ENCODE measurements at places on chromosomes 7 and 10. TPM values are rescaled to one million over a fixed set of nuclear protein-coding genes. Genes with fewer than 3 reads are reported as not detected.
A peak's percentile ranks its signal among the peaks of the same experiment; 100 is the strongest.

GRCh38 chr7:27434756-27435400, 192.3 kb downstream of the EVX1 start:
- H3K27ac ChIP-seq, result no peak overlapping the region
- no peaks in the 10 kb centered on the region for H3K36me3 ChIP-seq
- peaks cover 4% of the 10 kb centered on the region for H3K27me3 ChIP-seq
- DNase-seq, result no peak

DNA sequence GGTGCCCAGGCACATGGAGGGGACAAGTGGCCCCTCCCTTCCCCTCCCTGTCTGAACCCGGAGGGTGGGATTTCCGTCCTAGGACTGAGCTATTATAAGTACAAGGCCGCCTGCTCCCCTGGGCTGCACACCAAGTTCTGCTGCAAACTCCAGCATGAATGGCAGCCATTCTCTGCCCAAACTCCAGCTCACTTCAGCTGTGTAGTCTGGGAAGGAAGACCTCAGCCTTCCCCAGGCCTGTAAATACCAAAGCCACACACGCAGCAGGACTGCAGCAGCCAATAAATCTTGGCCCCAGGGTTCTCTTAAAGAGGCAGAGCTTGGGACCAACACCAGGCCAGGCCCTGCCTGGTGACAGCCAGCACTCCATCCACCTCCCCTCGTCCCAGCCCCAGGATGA, 291.3 kb upstream of the ZMIZ1 start:
- no peak for DNase-seq
- H3K27ac ChIP-seq, result no peak overlapping the region
- H3K36me3 ChIP-seq, result no peaks in the 10 kb centered on the region
- H3K4me3 ChIP-seq, result no peak overlapping the region

- no peak overlapping the region for H3K27ac ChIP-seq
- H3K27me3 ChIP-seq, result no peaks in the 10 kb centered on the region
- no peak overlapping the region for H3K4me3 ChIP-seq
- H3K4me1 ChIP-seq, result no peaks in the 10 kb centered on the region
- DNase-seq, result no peak
Measured at GRCh38 chr10:49666685-49667084, 12.8 kb upstream of the C10orf53 start.

GRCh38 chr10:87092861-87093631, 1.6 kb downstream of the GLUD1 start:
- H3K36me3 ChIP-seq, result peaks cover 4% of the 10 kb centered on the region
- H3K27me3 ChIP-seq, result peaks cover 10% of the 10 kb centered on the region
- H3K4me3 ChIP-seq, result peak overlapping the region; percentile 97
- peaks cover 28% of the 10 kb centered on the region for H3K4me1 ChIP-seq
- H3K27ac ChIP-seq, result peak overlapping the region; percentile 82

DNA sequence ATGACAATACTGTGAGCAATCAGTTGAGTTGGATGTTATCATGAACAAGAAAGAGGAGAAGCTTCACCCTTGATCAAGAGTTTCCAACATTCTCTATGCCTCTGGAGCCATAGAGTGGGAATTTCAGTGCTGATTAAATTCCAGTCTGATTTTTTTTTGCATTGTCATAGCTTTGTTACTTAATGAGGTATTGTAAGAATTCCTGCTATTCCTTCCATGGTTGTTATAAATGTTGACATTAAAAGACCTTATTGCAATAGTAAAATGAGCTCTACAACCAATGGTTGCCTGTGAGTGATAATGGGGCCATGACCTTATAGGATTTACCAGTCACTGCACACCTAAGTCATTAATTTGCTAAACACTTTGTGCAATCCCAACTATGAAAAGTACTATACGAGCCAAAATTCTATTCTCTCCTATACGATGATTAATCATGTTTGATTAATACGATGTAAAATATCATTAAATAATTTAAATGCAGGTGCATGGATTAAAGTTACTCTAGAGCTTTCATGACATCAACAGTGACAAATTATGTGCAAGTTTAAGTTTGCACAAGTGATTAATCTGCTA, 353.2 kb upstream of the KLF6 start:
- H3K27ac ChIP-seq, result no peak overlapping the region
- peaks cover 3% of the 10 kb centered on the region for H3K4me1 ChIP-seq

GRCh38 chr7:64685741-64686140, 19.8 kb downstream of the ZNF107 start:
- no peak overlapping the region for H3K27ac ChIP-seq
- peaks cover 3% of the 10 kb centered on the region for H3K27me3 ChIP-seq
- no peak for DNase-seq

- no peaks in the 10 kb centered on the region for H3K27me3 ChIP-seq
- H3K36me3 ChIP-seq, result no peaks in the 10 kb centered on the region
- H3K4me3 ChIP-seq, result no peak overlapping the region
- DNase-seq, result no peak
Measured at GRCh38 chr7:104366390-104366789, 38.0 kb downstream of the LHFPL3 start.

DNA sequence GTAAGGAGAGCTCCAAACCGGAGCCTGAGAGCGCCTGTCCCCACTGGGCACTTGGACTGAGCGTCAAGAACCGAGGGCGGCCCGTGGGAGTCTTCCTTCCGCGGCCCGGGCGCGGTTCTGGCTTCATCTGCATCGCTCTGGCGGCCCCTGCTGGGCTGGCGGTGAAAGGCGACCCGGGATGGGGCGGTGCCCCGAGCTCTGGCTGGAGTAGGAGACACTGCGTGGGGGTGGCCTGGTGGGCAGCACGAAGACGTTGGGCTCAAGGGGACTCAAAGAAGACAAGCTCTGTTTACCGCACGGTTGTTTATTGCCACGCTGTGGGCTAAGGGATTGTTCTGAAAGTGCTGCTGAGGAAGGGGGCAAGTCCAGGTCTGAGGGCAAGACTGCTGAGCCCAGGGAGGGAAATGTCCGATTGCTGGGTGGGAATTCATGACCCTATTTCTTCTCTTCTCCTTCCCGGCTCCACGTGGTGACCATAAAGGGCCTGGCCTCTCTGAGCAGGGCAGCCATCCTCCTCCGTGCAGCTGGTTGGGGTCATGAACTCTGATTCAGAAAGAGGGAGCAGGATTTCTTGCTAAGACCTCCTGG, 29.8 kb downstream of the PLAU start:
- H3K27ac ChIP-seq, result no peak overlapping the region
- H3K36me3 ChIP-seq, result no peaks in the 10 kb centered on the region
- no peak overlapping the region for H3K4me3 ChIP-seq
- peaks cover 6% of the 10 kb centered on the region for H3K27me3 ChIP-seq
- peak; percentile 88 for DNase-seq
- H3K4me1 ChIP-seq, result peaks cover 28% of the 10 kb centered on the region

- peaks cover 14% of the 10 kb centered on the region for H3K36me3 ChIP-seq
- H3K27me3 ChIP-seq, result no peaks in the 10 kb centered on the region
- DNase-seq, result no peak
Measured at GRCh38 chr10:11257440-11258090, 239.9 kb downstream of the CELF2 start.

GRCh38 chr10:127151981-127152699, 44.3 kb downstream of the INSYN2A start:
- no peaks in the 10 kb centered on the region for H3K36me3 ChIP-seq
- H3K27ac ChIP-seq, result no peak overlapping the region
- H3K4me1 ChIP-seq, result peaks cover 3% of the 10 kb centered on the region
- no peak for DNase-seq
- H3K27me3 ChIP-seq, result peaks cover 1% of the 10 kb centered on the region
- no peak overlapping the region for H3K4me3 ChIP-seq

DNA sequence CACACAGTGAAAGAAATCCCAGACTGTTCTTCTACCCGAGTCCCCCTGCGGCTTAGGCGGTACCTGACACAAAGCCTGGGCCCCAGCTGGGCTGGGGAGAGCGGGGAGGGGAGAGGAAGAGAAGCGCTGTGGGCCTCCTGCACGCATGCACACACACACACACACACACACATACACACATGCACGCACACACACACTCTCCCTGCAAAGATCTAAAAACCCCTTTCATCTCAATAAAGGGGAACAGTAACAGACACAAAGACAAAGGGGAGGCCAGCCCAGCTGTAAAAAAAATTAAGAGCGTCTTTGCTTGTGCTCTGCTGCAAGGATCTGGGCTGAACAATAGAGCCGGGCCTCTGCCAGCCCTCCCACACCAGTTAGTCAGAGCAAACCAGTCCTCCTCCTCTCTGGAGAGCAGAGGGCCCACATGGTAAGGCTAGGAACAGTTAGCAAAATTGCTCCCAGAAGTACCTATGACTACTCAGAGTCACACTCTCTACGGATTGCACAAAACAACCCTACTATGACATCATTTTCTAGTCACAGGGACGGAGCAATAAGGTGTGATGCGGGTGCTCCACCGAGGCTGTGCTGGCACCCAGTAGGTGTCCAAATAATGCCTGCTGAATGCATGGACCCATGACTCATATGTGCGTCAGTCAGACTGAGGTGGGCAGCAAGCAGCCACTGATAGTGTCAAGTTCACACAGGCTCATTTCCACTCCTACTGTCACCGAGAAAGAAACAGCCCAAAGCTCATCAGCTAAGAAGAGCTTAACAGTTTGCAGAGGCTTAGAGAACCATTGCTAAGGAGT, 9.2 kb downstream of the ITPRIP start:
- DNase-seq, result peak; percentile 38
- peak overlapping the region; percentile 65 for H3K4me3 ChIP-seq
- H3K4me1 ChIP-seq, result peaks cover 79% of the 10 kb centered on the region
- H3K27ac ChIP-seq, result peak overlapping the region; percentile 96
- H3K27me3 ChIP-seq, result peaks cover 21% of the 10 kb centered on the region
- H3K36me3 ChIP-seq, result peaks cover 17% of the 10 kb centered on the region

GRCh38 chr7:94012746-94013145, 8.6 kb upstream of the BET1 start:
- no peak for DNase-seq
- no peaks in the 10 kb centered on the region for H3K27me3 ChIP-seq
- H3K4me3 ChIP-seq, result no peak overlapping the region
- no peak overlapping the region for H3K27ac ChIP-seq

DNA sequence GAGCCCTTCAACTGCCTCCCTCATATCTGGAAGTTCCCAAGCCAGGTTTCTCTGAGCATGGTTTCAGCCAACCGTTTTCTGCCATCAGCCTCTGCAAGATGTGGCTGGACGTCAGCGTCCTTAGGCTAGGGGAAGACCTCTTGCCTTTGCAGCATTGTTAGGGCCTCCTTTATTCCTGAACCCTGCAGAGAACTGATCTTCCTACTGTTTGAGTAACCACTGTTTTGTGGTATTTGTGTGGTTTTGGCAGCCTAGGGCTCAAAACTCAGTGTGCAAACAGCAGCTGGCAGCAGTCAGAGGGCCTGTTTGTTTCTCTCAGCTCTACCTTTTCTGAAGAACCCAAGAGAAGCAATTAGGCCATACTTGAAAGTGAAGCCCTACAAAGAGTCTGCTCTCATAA, 83.4 kb upstream of the SEMA3E start:
- H3K27me3 ChIP-seq, result peaks cover 1% of the 10 kb centered on the region
- no peak for DNase-seq
- peaks cover 3% of the 10 kb centered on the region for H3K4me1 ChIP-seq
- H3K36me3 ChIP-seq, result no peaks in the 10 kb centered on the region
- H3K4me3 ChIP-seq, result no peak overlapping the region
- no peak overlapping the region for H3K27ac ChIP-seq

- H3K4me3 ChIP-seq, result no peak overlapping the region
- no peak for DNase-seq
- H3K27me3 ChIP-seq, result peaks cover 3% of the 10 kb centered on the region
- no peak overlapping the region for H3K27ac ChIP-seq
- no peaks in the 10 kb centered on the region for H3K4me1 ChIP-seq
- peaks cover 11% of the 10 kb centered on the region for H3K36me3 ChIP-seq
Measured at GRCh38 chr7:70640266-70640833, 491.6 kb upstream of the GALNT17 start.

- H3K4me1 ChIP-seq, result peaks cover 8% of the 10 kb centered on the region
- no peaks in the 10 kb centered on the region for H3K36me3 ChIP-seq
- H3K4me3 ChIP-seq, result no peak overlapping the region
- H3K27me3 ChIP-seq, result peaks cover 5% of the 10 kb centered on the region
- no peak for DNase-seq
Measured at GRCh38 chr10:26797340-26797739, 63.4 kb downstream of the ABI1 start.

DNA sequence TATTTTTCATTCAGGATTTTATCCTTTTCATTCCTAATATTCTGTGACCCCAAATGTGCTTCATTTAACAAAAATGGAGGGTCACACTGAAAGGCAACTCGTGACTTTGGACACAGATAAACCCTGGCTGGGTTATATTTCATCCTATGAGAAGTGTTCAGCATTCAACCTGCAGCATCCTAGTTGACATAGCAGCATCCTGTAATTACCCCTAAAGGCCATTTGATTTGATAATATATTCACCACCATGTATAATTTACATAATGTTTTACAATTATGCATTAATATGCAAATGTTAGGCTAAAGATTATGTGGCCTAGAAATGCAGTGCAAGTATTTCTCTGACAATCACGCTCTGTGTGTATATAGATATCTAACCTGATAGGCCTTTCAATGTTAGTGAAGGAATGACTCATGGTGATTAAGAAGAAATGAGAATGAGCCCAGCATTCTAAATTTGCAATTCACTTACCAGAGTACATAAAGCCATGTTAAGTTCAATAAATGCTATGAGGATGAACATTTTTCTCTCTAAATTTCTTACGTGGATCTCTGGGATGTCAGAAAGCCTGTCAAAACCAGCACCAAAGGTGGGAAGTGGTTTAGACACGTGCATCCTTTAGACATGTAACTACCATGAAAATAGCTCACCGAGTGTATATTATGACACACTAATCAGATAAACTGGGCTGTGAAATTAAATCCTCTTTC, 337.7 kb upstream of the AOAH start:
- H3K27ac ChIP-seq, result no peak overlapping the region
- H3K4me3 ChIP-seq, result no peak overlapping the region
- H3K36me3 ChIP-seq, result peaks cover 19% of the 10 kb centered on the region

- H3K27ac ChIP-seq, result no peak overlapping the region
- no peak overlapping the region for H3K4me3 ChIP-seq
- peaks cover 13% of the 10 kb centered on the region for H3K4me1 ChIP-seq
Measured at GRCh38 chr7:27157702-27158431, 1.4 kb upstream of the HOXA7 start.

DNA sequence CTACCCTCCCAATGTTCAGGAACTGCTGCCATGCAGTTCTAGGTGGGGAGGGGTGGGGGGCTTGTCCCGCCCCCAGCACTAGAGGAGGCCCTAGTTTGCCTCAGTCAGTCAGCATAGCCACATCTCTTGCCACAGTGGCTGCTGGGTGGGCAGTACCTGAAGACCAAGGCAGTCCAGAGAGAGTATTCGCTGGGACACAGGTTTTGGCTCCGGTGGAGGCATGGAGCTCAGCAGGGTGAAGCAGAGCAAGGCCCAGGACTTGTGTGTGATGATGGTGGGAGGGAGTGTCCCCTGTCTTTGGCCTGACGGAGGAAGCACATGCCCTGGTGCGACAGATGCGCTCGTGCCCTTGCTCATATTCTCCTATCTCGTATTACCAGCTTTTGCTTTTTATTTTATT, 24.7 kb upstream of the ZCCHC24 start:
- H3K4me3 ChIP-seq, result no peak overlapping the region
- peaks cover 3% of the 10 kb centered on the region for H3K27me3 ChIP-seq
- no peaks in the 10 kb centered on the region for H3K36me3 ChIP-seq
- peaks cover 27% of the 10 kb centered on the region for H3K4me1 ChIP-seq

- H3K27me3 ChIP-seq, result no peaks in the 10 kb centered on the region
- H3K27ac ChIP-seq, result no peak overlapping the region
- no peaks in the 10 kb centered on the region for H3K4me1 ChIP-seq
- DNase-seq, result no peak
Measured at GRCh38 chr7:12119620-12120303, 91.3 kb upstream of the TMEM106B start.

NPC1L1 gene
- total RNA-seq, result not detected

INA gene
- total RNA-seq, result 0.23 TPM

C10orf143 gene
- 3.4 TPM for total RNA-seq

CTNNA3 gene
- 2.3 TPM for total RNA-seq

TPK1 gene
- 0.77 TPM for total RNA-seq

CYP2C9 gene
- total RNA-seq, result not detected

Measured in endothelial cell (in vitro differentiated cells).